WERI-Rb-1 (cell line): ENCODE measurements at places on chromosomes 1 and 21.

DNA sequence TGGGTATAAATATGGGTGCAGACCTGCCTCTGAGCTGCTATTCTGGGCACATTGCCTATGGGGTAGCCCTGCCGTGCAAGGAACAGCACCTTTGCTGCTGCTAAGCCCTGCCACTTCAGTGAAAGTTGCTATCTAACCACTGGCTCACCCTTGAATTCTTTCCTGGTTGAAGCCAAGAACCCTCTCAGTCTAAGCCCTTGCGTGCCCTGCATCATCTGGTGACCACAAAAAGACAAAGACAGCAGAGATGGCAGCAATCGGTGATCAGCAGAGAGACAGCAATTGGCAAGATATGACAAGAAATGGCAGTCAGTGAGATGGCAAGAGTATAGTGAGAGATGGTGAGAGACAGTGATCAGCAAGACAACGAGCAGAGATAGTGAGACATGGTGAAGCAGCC is 418.3 kb downstream of the MATN1 start:
- DNase-seq = no peak

- no peak for DNase-seq
These were observed 675.1 kb upstream of the ADGRL2 start for GRCh38 chr1:81125672-81126071.

DNA sequence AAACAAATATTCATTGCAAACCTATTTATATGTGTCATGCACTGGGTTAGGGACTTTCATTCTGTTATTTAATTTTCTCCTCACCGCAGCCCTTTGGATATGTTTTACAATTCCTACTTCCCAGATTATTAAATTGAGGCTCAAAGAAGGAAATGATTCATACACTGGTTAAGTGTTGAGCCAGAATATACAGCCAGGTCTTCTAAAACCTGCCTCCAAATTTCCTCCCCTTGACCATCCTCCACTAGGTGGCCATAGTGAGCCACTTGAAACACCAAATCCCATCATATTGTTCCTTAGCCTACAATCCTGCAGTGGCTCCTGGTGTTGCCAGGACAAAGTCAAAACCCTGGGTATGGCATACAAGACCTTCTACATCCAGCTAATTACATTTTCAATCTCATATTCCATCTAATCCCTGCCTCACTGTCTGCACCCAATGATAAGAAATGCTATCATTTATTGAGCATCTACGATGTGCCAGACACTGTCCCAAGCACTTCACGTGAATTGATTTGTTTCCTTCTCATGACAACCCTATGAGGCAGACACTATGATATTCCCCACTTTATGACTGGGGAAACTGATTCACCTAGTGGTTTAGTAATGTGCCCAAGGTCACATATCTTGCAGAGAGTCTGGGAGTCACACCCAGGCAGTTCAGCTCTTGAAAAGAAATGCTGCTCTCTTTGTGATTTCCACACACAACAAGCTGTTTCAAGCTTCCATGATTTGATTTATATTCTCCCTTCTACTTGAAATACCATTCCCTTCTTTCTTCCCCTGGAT is 23.6 kb upstream of the KIRREL1 start:
- peak; percentile 74 for DNase-seq

GRCh38 chr21:22728091-22728490 is 1729.9 kb downstream of the NCAM2 start:
- no peak for DNase-seq

DNA sequence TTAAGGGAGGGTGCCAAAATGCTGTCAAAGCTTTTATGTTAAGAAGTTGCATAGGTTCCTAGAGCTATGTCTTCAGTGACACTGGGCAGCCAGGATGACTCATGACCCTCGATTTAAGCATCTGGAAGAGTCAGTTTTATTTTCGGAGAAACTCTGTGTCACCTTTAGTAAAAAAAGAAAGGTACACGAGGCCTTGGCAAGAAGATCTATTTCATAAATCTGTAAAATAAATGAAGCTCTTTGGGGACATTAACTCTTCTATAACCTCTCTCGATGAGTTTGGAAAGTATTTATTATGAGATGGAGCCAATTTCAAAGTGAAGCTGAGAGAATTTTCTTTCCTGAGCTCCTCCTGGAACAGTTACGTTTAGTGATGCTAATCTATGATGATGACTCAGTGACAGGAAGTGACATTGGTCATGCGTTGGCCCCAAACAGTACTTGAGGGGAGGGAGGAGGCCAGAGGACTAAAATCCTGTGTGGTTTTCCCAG is 156.5 kb downstream of the HLX start:
- no peak for DNase-seq

GRCh38 chr1:23896491-23896890 is 16.7 kb downstream of the CNR2 start:
- DNase-seq = no peak

DNA sequence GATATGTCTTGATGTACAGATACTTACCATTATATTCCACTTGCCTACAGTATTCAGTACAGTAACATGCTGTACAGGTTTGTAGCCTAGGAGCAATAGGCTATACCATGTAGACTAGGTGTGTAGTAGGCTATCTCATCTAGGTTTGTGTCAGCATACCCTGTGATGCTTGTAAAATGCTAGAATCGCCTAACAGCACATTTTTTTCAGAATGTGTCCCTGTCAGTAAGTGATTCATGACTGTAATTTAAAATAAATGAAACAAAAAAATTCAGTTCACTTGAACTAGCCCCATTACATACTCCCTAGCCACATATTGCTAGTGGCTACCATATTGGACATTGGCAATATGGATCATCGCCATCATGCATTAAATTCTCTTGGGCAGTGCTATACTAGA is 51.3 kb downstream of the CLIC4 start:
- DNase-seq = no peak

GRCh38 chr1:167152192-167152876 is 58.5 kb downstream of the STYXL2 start:
- no peak for DNase-seq

DNA sequence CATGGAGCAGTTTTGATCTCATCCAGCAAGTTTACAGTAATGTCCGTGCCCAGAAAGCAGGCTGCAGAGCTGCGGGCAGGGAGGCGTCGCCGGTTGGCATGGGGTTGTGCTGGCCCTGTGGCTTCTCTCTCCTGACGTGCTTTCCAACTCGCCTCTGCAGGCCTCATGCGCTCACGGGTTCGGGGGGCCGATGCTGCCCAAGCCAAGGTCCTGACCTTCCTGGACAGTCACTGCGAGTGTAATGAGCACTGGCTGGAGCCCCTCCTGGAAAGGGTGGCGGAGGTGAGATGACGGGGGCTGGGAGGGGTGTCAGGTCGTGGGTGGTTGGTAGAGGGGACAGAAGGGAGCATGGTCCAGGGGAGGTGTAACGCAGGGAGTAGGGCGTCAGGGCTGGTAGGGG is 176.1 kb downstream of the GALNT2 start:
- DNase-seq = no peak

GRCh38 chr1:96074876-96075577 is 646.6 kb upstream of the PTBP2 start:
- DNase-seq = no peak

DNA sequence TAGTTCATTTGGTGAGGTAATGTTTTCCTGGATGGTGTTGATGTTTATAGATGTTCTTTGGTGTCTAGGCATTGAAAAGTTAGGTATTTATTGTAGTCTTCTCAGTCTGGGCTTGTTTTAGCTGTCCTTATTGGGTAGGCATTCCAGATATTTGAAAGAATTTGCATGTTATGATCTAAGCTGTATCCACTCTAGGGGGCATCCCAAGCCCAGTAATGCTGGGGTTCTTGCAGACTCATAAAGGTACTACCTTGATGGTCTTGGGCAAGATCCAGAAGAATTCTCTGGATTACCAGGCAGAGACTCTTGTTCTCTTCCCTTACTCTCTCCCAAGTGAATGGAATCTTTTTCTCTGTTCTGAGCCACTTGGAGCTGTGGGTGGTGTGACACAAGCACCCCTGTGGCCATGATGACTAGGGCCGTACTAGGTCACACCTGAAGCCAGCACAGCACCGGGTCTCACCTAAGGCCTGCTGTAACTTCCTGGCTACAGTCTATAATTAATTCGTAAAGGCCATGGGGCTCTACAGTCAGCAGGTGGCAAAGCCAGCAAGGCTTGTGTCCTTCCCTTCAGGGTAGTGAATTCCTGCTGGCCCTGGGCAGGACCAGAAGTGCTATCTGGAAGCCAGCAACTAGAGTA is 74.8 kb upstream of the PDE4B start:
- DNase-seq = peak; percentile 38

DNA sequence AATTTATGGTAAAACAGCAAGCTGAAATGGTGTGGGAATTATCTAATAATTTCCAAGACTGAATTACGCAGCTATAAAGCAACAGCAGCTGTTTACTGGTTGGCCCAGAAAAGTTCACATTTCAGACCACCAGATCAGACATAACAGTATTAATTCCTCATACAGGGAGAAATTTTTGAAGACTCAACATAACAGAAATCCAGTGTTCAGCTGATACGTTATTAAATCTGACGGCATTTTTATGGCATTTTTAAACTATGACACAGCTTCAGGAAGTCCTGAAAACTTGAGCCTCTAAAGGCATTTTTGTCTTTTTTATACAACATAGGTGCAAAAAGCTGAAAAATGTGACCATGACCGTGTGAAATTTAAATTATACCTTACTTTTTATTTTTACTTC is 91.2 kb downstream of the APP start:
- DNase-seq = no peak

DNA sequence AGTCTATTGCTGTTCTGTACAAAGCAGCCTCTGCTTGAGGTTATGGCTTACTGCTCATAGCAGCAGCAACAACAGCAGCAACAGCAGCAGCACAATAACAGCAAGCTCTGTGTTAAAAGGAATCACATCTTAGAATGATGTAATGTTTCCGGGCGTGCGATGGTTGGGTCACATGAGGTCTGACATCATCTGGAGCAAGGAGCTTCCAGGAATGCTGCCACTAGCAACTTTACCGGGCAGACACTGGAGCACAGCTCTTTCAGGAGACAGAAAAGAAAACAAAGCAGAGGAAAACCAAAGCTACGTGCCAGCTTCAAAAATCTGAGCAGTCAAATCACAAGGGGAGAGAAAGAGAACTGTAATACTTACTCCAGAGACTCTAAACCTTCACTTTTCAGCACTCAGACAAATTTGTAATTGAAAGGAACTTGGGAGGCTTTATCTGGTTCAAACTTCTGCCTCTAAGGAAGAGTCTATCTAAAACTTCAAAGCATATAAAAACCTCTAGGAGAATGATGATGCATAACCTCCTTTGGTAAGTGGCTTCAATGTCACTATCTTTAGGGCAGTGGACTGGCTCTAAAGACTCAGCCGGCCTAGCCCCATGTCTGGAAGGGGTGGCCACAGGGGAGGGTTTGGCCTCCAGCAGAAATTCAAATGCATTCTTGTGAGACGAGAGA is 28.3 kb upstream of the RAB3GAP2 start:
- peak; percentile 39 for DNase-seq

DNA sequence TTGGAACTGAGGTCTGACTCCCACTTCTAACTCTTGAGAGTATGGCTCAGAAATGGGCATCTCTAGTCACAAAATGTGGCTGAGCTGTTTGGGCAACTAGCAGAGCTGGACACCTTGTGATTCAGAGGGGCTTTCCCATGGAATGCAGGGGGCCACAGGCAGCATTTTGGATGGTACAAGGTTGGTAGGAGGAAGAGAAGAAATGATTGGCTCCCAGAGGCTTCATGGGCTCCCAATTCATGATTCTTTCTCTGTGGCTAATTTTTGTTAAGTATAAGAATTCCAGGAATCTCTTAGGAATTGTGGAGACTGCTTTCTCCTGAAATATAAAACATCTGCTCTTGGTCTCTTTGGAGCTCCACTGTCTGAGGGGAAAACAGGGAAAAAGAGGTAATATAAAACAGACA is 49.7 kb downstream of the PBX1 start:
- no peak for DNase-seq

DNA sequence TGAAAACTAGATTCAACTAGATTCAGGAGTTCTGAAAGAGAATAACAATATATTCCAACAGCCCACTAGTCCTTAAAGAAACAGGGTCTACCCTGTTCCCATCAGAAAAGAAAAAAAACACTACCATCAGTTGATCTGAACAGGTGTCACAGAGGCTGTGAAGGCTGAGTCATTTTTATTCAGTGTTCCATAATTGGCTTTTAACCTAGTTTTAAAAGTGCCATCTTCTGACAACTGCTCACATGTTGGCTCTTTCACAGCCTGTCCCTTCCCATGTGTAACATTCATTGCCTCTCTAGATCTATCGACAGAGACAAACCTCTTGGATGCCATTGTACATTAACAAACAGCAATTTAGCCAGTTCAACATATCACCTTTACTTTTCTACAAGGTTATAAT is 243.7 kb downstream of the TBX15 start:
- DNase-seq = no peak
